HFFc6 (cell line): ENCODE measurements at places on chromosomes 7 and 10.

DNA sequence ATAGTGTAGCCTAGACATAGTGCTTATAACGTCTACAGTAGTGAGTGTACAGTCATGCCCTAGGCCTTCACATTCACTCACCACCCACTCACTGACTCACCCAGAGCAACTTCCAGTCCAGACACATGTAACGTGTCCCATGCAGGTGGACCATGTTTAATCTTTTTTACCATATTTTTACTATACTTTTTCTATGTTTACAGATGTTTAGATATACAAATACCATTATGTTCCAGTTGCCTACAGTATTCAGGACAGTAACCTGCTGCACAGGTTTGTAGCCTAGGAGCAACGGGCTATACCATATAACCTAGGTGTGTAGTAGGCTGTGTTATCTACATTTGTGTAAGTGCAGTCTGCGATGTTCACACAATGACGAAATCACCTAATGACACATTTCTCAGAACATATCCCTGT, 11.0 kb downstream of the MPP7 start:
- DNase-seq = peak; percentile 74

DNA sequence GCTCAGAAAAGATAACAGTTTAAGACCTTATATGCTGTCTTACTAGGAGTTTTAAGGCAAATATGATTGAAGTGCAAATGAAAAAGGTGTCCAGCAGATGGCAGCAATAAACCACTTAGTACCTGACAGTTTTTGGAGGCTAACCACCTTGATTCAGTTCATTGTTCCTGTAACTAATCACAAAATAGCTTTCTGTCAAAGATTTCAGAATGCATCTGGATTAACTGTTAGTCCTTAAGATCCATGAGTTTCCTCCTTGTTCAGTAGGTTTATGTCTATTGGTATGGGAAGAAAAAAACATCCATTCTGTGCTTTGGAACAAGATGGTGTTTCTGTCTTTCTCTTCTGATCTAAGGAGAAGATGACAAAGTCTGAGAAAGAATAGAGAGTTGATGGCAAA, 46.6 kb downstream of the CCSER2 start:
- peak; percentile 40 for DNase-seq

GRCh38 chr7:122886357-122887081, at the start of gene CADPS2:
TSS of gene CADPS2 (minus strand) at chr7:122886460. CDS start at chr7:122886337, 123 bp downstream.
- peak; percentile 5 for DNase-seq

DNA sequence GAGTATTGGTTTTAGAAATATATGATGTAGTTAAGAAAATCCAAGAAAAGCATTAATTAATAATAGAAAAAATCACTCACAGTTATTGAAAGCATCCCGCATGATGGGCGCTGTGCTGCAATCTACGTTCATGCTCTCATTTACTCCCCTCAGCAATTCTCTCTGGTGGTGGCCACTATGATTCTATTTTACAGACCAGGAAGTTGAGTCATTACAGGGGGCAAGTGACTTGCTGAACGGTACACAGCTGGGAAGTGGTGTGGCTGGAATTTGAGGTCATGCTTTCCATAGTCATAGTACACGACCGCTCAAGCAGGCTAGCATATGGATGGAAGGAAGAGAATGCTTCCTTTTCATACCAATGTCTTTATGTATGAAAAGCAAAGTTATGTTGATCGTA, 117.4 kb downstream of the TES start:
- DNase-seq = peak; percentile 92

DNA sequence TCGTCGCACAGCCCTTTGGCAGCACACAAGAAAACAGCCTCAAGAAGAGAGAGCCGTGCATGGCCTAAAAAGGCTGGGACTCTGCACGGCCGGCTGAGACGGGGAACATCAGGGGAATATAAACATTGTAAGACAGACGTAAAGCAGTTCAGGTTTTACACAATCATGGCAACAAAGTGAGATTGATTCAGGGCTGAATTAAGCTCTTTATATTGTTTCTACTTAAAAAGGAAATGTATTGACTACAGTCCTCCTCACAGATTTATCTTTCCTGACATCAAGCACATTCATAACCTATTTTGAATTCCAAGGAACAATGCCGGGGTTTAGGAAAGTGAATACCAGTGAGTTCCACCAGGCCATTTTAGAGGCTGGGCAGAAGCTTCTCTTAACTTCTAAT, 25.2 kb downstream of the SORBS1 start:
- DNase-seq = no peak

DNA sequence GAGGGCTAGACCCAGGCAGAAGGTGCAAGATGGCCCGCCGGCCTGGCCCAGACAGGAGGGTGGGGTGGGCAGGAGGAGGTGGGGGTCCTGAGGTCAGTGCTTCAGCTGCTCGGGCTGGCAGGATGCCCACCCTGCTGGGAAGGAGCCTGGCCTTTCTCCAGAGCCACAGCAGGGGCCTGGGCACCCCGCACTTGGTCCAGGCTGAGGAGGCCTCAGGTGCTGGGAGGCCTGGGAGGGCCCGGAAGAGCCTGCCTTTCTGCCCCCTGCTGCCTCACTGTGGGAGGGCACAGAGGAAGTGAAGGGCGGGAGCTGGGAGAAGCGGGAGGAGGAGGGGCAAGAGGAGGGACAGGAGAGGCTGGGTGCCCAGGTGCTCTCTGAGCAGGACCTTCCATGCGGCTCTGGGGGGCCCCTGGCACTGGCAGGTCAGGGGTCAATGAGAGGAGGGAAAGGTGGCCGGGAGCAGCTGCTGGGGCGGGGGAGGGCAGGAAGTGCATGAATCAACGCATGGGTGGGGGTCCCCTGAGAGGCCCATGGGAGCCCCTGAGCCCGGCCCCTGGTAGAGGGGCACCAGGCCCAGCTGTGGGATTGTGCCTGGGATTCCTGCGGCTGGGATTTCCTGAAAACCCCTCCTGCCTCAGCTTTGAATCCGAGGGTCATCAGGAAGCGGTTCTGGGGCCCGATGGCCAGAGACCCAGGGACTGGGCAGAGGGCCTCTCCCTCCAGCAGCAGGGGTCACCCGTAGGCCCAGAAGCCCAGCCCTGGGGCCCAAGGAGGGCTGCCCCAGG, 49.9 kb downstream of the PWWP2B start:
- peak; percentile 18 for DNase-seq

DNA sequence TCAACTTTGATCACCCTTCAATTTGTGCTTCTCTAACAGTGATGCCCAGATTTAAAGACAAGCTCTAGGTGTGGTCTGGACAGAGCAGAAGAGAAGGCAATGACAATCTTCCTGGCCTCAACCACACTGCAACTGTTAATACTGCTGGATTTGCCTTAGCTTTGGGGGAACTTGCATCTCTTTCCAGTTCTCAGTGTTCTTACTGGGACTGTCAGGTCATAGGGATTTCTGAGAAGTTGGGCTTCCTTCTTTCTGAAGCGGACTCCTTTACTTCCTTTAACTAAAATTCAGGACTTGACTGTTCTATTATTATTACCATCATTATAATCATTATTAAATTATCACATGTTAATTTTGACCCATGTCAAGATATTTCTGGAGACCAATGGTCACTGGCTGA, 80.8 kb downstream of the OSBPL3 start:
- DNase-seq = no peak

- DNase-seq = no peak
These were observed 72.0 kb downstream of the UBE3C start for GRCh38 chr7:157210682-157211081.

DNA sequence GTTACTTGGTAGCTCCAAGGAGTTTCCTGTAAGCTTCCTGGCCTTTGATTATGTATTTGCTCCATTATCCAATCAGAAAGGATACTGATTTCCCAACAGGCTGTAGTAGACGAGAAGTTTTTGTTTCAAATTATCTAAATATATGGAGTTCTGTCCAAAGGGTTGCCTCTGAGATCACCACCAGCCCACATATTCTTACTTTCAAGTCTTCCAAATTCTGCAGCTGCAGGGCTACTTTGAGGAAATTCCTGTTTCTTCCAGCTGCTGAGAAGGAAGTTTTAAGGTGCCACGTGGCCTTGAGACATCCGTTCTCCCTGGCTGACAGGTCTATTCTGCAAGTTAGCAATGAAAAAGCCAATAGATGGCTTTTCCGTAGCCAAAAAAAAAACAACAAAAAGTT, 286.0 kb downstream of the TWIST1 start:
- no peak for DNase-seq

DNA sequence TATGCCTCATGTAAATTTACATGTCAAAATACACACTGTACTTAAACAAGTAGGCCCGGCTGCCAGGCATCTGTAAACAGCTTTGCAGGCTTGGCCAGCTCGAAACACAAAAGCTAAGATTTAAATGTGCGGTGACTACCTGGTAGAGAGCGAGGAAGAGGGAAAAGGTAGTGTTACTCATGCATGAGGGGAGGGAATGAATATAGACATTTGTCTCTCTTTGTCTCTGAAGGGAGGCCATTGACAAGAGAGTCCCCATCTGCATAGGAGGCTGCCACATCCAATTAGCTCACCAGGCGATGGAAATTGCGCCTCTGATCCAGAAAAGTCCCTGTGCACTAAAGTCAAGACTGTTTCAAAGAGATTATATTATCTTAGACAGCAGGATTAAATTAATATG, 535.8 kb downstream of the PTPRN2 start:
- no peak for DNase-seq

DNA sequence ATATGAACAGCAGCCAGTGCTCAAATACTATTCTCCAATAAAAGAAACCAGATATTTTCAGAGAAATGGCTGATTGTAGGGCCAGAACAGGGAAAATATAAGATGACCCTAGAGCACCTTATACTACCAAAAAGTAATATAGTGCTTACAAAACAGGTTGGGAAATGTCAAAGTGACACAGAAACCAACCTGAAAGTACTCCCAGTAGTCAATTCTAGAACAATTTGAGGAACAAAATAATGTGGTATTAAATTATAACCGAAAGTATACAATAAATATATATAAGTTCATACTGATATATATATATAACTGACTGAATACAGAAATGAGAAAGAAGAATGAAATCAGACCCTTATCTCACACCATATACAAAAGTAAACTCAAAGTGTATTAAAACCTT, 657.2 kb upstream of the PHF14 start:
- DNase-seq = no peak

GRCh38 chr7:143325240-143325639, 9.3 kb downstream of the CLCN1 start:
- DNase-seq = no peak

DNA sequence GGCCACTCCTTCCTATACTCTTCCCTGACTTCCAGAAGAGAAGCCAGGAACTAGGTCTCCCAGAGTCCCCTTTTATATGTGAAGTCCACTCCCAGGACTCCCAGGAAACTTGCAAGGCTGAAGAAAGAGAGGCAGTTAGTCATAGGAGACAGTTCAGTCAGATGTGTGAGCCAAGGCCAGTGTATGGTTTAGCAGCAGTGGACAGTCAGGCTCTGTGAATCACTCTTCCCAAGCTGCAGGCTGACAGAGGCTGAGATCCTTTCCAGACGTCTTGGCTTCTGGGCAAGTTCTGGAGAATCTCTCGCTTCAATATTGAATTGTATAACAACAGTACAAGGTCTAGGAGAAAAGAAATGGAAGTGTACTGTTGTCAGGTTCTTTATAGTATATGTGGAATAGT, 26.9 kb downstream of the BLVRA start:
- DNase-seq = peak; percentile 88
